ENCODE measurements at places on chromosomes 4 and X. TPM values are rescaled to one million over a fixed set of nuclear protein-coding genes. Genes with fewer than 3 reads are reported as not detected.

CXCL10 gene
- not detected for total RNA-seq

RFC1 gene
- total RNA-seq: 55.3 TPM

PCSK1N gene
- total RNA-seq: 3.7 TPM

RAB41 gene
- not detected for total RNA-seq

ARL9 gene
- total RNA-seq: not detected

CHRDL1 gene
- total RNA-seq: 3.5 TPM

RAB40A gene
- 0.58 TPM for total RNA-seq

NDP gene
- total RNA-seq: not detected

FAM133A gene
- under 0.01 TPM for total RNA-seq

Data from pericardium fibroblast (primary cell).